Activated CD4-positive, alpha-beta T cell treated with anti-CD3 and anti-CD28 coated beads, Interleukin-2, amount 50 U/mL, for 4 hours (primary cell): ENCODE measurements at places on chromosomes 13 and 19.

- no peak for DNase-seq
These were observed 27.7 kb downstream of the ATP4B start for GRCh38 chr13:113630296-113630695.

- no peak for DNase-seq
These were observed 325.9 kb downstream of the DCT start for GRCh38 chr13:94153586-94153985.

GRCh38 chr13:110880627-110881026 is 34.2 kb downstream of the ANKRD10 start:
- no peak for DNase-seq

GRCh38 chr19:54023191-54023590 is 31.8 kb downstream of the CACNG6 start:
- DNase-seq: no peak

DNA sequence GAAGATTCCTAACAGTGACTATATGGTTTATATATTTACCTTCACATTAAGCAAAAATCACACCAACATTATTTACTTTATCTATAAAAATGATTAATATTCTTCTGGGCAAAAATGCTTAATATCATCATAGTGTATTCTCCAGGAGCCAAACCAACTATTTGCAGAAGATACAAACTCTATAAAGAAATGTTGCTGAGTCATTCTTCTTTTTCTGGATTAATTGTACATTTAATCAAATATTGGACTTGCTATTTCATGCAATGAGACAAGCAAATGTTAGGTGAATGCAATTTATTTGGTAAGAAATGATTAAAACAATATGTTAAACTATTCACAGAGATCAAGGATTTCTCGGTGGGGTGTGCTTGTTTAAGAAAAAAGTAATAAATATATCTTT is 1075.8 kb downstream of the PCDH9 start:
- DNase-seq: no peak
